Nucleus accumbens (tissue), 56 donors: ENCODE measurements at places on chromosomes 4 and X.

GRCh38 chr4:54184581-54184980 lies 44.5 kb upstream of the PDGFRA start:
- DNase-seq, result no peak

- DNase-seq, result no peak
Observed at GRCh38 chr4:79267671-79268070, 58.2 kb downstream of the NAA11 start.

DNA sequence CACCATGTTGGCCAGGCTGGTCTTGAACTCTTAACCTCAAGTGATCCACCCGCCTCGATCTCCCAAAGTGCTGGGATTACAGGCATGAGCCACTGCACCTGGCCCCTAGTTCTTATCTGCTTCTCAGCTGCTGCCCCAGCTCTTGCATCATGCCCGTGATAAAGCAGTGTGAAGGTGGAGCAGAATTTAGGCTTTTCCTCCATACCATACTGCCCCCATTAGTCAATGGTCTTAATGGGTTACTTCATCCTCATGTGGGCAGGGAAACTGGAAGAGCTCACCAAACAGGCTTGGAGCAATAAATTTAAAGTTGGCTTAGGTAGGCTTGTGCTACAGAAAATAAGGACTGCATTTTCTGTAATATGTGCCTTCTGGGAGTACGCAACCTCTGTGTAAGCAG lies 636.9 kb upstream of the BOD1L1 start:
- no peak for DNase-seq

- DNase-seq, result no peak
Observed at GRCh38 chrX:115259238-115259875, 25.5 kb upstream of the LRCH2 start.

DNA sequence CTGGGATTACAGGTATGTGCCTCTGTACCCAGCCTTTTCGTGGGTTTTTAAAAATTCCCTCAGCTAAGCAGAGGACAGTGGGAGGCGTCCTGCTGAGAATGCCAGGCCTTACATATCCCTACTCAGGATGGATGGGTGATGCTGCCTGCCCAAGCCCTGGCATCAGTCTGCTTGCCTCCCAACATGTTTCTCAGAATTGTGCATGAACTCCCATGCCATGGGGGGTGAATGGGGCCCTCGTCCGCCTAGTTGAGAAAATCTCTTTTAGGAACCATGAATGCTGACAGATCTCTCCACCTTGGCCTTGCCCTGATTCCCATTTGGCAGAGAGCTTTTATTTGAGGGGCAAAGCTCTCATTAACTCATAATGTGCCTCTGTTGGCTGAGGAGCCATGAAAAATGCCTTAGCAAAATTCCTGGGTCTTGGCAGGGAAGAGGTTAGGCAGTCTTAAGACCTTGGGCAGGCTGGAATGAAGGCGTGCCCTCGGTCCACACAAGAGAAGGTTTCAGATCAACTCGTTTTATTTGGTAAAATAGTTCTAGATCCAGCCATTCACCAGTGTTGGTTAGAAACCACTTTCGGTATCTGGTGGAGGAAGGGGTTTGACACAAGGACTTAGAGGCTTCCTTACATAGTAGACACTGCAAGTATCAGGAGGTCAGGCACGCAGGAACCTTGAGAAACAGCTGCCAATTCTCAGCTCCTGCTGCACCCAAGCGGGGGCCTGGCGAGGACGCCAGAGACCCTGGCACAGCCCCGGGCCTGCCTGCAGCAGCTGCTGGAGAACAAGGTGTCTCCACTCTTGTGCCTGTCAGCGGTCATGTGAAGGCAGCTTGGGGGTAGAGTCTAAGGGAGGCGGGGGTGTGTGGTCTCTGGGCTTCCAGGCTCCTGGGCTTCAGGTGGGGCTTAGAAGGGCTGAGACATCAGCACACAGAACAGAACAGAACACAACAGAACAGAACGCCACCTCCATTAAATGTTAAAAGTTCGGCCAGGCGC lies 192.8 kb upstream of the PSAPL1 start:
- no peak for DNase-seq

DNA sequence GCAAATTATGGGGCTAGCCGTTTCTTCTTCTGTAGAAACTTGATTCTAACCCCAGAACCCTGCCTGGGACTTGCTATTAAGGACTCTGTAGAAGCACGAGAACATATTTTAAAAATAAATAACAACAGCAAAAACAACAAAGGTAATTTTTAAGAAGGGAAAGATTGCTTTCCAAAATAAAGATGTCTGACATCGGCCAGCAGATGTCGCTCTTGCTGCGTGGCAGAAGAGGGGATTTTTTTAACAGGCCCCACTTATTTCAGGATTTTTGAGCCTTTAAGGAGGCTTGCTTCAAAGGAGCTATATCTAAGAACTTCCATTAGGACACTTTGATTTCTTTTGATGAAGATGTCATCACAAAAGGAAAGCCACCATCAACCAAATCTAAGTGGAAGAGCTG lies 62.8 kb upstream of the EGFL6 start:
- DNase-seq, result no peak

GRCh38 chr4:38411092-38411491 lies 252.9 kb upstream of the KLF3 start:
- DNase-seq, result no peak

DNA sequence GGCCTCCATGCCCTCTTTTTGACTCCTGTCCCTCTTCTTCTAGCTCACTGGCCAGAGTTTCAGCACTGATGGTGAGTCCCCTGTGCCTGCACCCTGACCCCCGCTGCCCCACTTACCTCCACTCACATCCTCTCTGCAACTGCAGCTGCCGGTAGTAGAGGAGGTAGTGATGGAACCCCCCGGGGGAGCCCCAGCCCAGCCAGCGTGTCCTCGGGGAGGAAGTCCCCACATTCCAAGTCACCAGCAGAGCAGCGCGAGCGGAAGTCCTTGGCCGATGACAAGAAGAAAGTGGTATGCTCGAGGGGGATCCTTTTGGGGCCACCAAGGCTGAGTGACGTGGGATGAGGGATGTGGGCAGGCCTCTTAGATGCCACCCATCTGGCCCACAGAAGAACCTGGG lies 5.8 kb downstream of the ARAF start:
- no peak for DNase-seq

DNA sequence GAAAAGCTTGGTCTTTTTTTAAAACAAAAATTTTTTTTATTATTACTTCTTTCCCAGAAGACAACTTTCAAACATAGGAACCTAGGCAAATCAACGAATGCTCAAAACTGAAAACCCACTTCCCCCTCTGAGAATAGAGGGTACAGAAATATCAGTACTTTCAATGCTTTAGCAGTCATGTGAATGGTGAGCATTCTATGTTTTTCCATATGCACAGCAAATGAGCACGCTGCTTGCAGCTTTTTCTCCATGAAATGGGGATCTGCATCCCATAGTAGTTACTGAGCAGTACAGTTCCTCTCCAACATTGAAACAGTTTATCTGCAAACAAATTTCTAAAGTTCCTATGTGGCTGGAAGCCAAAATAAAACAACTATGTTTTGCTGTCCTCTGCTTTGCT lies 108.4 kb upstream of the BMP2K start:
- DNase-seq, result no peak

GRCh38 chr4:175874306-175874705 lies 62.2 kb upstream of the GPM6A start:
- no peak for DNase-seq

DNA sequence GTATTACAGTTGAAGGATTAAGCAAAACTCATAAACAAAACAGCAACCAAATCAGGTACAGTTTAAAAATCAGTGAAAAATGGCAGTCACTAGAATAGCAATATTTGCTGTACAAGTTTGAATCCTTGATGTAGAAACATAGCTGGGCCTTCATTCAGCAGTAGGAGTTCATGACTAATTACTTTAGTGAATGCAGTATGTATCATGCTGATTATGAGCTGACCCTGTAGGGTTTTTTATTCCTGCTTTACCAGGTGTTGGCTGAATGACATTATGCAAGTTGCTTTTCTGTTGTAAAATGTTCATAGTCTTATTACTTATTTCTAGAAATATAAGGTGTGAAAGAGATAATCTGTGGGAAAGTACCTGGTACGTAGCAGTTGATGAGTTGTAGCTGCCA lies 179.6 kb downstream of the CCSER1 start:
- DNase-seq, result no peak

- no peak for DNase-seq
Observed at GRCh38 chr4:27791640-27792039, 931.0 kb downstream of the STIM2 start.

GRCh38 chr4:52728691-52729240 lies 22.5 kb downstream of the ERVMER34-1 start:
- no peak for DNase-seq

DNA sequence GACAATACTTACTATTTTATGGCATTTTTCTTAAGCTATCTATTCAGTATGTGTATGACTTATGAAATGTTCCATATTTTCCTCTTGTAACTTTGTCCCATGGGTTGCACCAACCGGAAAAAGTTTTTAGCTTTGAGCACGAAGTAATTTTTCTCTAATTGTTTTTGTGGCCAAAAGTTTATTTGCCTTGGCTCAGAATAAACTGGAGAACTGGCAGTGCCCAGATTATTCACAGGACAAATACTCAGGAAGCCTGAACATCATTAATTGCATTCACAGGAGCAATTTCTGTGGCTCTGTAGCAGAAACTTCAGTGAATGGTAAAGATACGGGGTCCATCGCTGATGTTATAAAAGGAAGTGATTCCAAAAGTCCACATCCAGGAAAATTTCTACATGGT lies 184.5 kb downstream of the ARHGAP10 start:
- no peak for DNase-seq

DNA sequence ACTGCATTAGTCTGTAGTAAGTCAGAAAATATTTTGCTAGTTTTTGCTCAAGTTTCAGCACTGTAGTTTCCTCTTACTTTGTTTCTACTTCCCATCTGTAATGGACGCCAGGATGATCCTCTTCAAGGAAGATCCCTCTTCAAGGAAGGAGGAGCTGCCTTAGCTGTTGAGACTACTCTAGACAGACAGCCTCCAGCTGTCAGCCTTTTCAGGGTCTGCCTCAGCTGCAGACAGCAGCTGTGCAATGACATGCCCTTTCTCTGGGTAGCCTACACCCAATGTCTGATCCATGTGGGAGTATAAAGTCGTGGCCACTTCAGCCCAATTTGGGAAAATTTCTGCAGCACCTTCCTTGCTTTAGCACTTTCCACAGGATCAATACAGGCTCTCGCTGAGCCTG lies 281.0 kb upstream of the MAOA start:
- no peak for DNase-seq

- no peak for DNase-seq
Observed at GRCh38 chr4:3096202-3096601, 21.7 kb downstream of the HTT start.

- DNase-seq, result no peak
Observed at GRCh38 chrX:1205681-1206611, 6.5 kb downstream of the CRLF2 start.

DNA sequence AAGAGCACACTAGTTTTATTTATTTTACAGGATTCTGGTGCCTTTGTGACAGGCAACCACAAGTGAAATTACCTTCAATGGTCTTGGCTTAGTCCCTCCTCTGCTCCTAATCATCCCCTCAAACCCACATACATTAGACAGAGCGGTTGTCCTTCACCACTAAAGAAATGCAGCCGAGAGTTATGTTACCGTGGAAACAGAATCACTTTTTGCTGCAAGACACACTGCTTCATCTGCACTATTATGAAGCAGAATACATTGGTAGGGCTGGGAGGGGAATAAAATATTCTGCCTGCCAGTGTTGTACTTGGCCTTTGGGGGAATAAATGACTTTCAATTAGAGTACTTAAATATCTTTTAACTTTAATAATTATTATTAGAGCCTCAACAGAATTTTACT lies 75.2 kb downstream of the ARHGEF38 start:
- no peak for DNase-seq

DNA sequence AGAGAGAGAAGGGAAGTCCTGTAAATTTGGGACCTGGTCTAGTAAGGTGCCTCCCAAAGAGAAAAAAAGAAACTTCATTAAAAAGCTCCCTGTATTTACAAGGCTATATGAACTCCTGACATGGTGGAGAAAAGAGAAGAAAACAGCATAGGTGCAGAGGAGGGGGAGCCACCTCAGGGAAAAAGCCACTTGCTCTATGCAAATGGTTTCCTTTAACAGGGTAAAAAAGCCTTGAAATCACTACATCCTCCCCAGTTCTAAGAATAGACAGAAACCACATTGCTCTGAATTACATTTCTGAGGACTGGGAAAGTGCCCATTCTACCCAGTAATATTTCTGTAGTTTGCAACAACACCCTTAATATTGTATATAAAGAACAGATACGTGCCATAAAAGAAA lies 165.5 kb downstream of the KLF8 start:
- no peak for DNase-seq

GRCh38 chr4:4838051-4838935 lies 21.2 kb upstream of the MSX1 start:
- no peak for DNase-seq

DNA sequence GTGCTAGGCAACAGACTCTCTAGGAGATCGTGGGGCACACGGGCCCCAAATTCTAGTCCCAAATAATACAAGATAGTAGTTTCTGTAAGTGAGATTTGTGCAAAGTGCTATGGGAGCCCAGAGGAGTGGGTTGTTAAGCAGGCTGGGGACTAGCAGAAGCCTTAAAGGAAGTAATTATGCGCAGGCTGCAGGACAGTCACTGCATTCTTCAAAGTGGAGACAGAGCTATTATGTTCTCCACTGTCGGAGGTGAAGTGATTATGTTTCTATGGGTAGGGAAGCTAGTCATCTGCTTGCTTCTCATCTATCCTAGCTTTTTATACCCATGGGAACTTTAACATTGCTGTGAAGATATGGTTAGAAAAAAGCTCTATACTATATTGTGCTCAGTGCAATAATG lies 154.2 kb downstream of the CPE start:
- DNase-seq, result no peak

- no peak for DNase-seq
Observed at GRCh38 chr4:135385830-135386581, 1184.4 kb upstream of the PABPC4L start.

- peak; percentile 8 for DNase-seq
Observed at GRCh38 chr4:142815834-142816233, 30.3 kb downstream of the INPP4B start.

GRCh38 chr4:5933996-5934831 lies 41.3 kb upstream of the CRMP1 start:
- no peak for DNase-seq

- no peak for DNase-seq
Observed at GRCh38 chrX:64805683-64806082, 170.6 kb downstream of the ZC4H2 start.

GRCh38 chr4:99696801-99697200 lies 39.2 kb upstream of the C4orf54 start:
- no peak for DNase-seq

DNA sequence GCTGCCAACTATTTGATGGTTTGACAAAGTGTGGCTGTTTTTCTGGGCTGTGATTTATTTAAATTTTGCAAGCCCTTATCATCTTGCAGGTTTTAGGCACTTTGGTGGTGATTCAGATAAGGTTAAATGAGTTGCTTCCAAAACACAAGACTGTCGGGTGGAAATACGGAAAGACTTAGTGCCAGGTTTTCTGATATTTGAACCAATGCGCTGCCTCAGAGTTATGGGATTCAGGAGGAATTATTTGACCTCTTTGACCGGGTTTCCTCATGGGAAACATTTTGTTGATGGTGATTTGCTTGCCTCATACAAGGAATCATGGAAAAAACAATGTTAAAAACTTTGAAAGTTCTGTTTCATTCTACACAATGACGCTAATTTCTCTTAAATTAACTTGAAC lies 136.1 kb upstream of the MAP9 start:
- DNase-seq, result no peak

GRCh38 chr4:186283311-186283710 lies 17.3 kb downstream of the F11 start:
- DNase-seq, result no peak
